ENCODE measurements at places on chromosomes 16 and 17.

GRCh38 chr17:43200127-43200526, 11.5 kb upstream of the TMEM106A start:
- DNase-seq, result peak; percentile 43

DNA sequence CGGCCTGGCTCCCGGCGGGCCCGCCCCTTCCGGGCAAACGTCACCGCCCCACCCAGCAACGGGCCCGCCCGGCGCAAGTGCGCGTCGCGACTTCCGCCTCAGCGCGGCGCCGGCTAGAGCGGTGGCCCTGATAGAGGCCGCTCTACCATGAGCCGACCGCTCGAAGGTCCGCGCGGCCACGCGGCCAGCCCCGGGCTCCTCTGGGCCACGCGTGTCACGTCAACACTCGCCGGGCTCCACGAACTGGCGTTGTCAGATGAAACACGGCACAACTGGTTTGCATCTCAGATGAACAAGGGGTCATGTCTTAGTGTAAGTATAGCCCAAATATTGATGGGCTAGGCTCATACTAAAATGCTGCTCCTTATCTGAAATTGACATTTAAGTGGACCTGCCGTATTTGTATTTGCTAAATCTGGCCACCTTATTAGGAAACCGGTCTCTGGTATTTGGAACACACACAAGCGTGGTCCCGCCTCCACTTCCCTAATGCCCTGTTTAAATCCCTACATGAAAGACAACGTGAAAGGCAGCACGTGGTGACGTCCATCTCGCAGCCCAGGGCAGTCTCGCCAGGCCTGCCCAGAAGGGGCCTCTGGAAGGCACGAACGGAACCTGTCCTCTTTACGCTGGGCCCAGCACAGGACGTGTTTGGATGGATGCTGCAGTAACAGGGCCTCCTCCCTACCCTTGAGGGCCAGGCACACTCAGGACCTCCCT, at the start of gene ZNF598:
Gene ZNF598 (minus strand): TSS at position 31 of the 720 bp plus-strand sequence.
- peak; percentile 93 for DNase-seq

- DNase-seq, result no peak
Measured at GRCh38 chr17:81955756-81956544, 5.0 kb downstream of the NOTUM start.

DNA sequence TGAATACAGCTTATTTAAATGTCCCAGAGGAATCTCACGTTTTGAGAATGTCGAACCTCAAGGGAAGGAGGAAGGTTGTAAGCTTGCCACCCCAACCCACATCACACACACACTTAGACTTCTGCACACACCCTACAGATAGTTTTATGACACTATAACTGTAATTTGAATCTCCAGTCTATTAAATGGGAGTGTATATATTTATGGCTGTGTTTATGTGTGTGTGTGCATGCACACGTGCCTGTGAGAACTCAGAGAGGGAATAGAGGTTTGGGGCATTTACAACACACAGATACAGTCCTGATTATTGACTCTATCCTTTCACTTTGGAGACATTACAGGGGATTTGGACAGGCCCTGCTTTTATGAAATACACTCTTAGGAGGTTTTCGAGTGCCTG, 171.5 kb upstream of the MAF start:
- DNase-seq, result no peak

DNA sequence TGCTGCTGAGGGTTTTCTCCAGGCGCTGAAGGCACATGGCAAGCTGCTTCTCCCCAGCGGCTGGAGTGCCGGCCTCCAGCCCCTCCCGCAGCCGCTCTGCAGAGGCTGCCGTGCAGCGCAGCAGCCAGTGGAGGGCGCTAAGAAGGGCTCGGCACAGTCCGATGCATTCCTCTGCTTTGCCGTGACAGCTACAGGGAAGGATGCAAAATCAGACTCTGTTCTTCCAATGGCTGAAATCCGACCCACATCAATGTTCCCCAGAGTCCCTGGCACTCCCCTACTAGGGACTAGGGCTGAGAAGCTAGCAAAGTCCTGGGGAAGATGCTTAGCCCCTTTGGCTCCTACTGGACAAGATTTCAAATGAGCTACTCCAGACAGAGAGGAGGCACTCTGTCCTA, 19.0 kb downstream of the MED24 start:
- DNase-seq, result peak; percentile 77

DNA sequence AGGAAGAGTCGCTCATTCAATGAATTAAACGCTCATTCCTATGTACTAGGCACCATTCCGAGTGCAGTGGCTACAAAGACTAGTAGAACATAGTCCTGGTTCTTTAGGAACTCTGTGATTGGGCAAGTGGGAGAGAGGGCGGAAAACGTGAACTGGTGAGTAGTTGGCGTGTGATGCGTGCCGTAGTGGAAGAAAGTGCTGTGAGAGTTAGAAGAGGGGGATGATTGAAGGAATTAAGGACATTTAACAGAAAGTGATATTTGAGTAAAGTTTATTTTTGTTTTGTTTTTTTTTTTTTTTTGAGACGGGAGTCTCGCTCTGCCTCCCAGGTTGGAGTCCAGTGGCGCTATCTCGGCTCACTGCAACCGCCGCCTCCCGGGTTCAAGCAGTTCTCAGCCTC, 7.9 kb upstream of the SLFN14 start:
- peak; percentile 48 for DNase-seq

- peak; percentile 96 for DNase-seq
Measured at GRCh38 chr16:51538707-51539498, 387.8 kb upstream of the SALL1 start.

DNA sequence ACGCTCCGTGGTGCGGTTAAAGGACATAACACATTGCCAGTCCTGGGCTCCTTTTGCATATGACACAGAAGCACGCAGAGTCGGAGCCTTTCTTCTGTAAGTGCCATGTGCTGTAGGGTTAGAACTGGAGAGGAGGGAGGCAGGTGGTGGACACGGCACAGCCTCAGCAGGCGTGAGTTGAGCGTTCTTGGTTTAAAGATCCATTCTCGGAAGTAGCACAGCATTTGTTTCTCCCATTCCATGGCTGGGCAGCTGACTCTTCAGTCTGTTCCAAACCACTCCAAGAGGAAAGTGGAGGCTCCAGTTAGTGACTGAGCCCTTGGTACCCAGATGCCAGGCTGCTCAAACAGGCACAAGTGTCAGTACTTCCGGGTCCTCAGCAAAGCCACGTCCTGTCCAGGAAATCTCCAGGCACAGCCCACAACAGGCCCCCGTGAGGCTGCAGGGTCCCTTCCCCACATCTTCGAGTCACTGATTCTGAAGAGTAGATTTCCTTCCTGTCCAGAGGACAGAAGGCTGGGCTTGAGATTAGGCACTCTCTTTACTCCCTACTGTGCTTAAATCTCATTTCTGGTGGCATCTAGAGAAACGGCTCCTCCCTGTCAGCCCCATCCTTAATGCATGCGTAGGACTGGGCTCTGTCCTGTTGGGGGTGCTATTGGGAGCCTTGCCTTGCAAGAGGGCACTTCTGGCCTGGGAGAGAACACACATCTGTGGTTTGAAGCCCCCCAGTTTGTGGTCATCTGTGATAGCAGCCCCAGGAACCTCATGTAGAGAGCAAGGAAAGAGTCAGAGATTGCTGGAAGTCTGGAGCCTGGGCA, 39.6 kb upstream of the NAT9 start:
- DNase-seq, result peak; percentile 78

- DNase-seq, result peak; percentile 75
Measured at GRCh38 chr17:81241648-81242420, 2.7 kb downstream of the NDUFAF8 start.

DNA sequence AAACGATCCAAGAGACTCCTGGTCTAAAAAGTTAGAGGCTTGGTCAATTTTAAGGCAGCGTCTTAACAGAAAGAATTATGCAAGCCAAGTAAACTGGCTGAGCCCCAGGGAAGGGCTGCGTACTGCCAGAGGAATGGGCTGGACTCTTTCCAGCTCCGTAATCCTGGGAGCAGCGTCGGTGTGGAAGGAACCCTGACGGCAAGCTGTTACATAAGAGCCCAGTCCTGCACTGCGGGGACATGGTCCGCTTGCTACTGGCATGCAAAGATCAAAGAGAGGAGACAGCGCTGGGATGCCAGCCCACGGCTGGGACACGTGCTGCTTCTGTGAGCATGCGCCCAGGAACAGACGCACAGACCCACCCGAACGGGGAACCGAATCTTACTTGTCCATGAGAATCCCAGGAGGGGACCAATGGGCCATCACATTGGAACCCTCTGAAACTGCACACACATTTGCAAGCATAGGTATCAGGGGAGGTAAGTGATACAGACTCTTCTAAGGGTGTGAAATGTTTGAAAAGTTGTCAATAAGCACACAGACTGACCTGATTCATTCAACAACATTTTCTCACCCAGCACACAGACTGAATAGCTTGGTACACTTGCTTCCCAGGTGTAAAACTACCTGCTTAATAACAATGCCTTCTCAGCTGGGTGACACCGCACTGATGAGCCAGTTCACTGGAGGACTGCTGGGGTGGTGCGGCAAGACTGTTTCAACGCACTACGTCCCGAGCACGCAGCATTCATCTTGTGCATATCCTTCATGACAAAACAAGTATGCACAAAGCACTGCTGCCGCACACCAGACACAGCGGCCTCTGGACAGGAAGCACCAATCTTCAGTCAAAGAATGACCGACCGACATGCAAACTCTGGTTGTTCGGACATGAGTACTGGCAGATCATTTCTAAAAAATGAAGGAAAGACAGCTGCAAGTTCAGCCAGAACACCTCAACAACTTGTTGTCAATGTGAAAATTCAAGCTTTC, 94.9 kb downstream of the ANKRD11 start:
- DNase-seq, result no peak

DNA sequence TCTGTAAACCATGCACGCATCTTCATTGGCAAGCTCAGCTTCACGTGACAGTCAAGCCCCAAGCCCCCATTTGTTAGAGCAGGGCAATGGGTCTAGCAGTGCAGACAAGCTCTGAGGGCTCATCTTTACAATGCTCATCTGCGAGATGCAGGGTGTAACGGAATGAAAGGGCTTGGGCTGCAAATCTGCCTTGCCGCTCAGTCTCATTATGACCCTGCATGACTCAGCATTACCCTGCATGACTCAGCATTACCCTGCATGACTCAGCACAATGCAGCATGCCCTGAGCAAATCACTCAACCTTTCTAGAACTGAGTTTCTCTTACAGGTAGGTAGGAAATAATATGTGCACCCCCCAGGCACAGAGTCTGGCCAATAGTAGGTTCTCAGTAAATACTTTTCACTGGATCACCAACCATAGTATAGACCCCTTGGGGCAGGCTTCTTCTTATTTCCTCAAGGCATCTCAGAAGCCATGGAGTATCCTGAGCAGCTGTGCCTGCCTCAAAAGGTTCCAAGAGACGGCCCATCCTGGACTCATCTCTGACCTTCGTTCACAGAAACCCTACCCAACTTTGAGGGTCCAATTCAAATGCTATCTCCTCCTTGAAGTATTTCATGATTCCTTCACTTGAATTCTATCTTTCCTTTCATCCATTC, 391.3 kb upstream of the CDH5 start:
- DNase-seq, result peak; percentile 70

DNA sequence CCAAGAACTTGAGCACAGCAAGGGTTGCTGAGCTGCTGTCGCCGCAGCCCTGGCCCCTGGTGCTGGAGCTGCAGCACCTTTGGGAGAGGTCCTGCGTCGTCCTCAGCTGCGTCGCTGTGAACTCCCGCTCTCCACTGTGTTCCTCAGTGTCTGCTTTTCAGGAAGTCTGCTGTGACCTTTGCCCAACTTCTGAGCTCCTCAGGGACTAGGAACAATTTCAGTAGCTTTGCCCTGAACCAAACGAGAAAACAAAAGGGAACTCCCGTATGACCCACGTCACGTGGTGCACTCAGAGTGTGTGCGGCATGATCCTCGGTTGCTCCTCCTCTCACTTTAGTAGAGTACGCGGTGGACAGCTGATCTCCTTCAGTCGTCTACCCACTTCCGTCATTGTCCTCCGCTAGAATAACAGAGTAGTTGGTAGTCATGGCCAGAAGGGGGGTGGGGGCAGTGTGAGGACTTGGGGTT, 44.2 kb downstream of the WDR45B start:
- no peak for DNase-seq

DNA sequence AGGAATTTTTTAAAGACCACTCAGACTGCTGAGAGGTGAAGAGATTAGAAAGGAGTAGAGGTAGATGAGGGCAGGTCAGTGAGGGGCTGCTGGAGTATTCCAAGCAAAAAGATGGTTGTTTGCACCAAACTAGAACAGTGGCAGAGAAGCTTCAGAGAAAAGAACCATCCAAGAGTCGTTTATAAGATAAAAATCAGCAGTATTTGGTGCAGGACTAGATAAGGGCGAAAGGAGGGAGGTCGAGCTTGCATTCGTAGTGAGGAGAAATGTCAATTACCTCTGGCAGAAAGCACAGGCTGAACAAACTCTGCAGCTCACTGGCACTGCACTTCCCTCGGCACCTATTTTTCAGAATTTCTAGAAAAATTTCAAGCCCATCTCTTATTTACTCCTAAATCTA, 9.6 kb downstream of the TEX2 start:
- no peak for DNase-seq

DNA sequence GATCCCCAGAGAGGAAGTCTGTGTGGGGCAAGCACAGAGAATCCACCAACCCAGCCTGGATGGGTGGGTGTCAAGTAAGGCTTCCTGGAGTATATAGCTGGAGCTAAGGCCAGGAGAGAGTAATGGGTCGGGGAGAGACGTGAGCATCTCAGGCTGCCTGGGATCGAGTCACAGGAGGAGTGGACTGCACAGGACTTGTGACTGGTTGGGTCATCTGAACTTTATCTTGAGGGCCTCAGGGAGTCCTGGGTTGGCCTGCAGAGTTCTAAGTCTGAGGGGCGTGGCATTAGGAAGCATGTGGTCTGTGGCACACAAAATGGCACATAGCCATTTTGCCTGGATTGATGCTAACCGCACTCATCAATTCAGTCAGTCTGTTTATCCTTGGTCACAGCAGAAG, 1.5 kb downstream of the PLA2G15 start:
- no peak for DNase-seq

DNA sequence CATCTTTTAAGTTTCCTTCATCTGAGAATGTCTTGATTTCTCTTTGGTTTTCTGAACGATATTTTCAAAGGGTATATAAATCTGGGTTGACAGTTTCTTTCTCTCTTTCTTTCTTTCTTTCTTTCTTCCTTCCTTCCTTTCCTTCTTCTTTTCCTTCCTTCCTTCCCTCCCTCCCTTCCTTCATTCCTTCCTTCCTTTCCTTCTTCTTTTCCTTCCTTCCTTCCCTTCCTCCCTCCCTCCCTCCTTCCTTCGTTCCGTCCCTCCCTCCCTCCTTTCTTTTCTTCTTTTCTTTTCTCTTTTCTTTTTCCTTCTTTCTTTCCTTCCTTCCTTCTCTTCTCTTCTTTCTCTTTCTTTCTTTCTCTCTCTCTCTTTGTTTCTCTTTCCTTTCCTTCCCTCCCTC, 7.6 kb upstream of the KRT39 start:
- no peak for DNase-seq

- DNase-seq, result no peak
Measured at GRCh38 chr17:36661047-36661666, 59.8 kb downstream of the MRM1 start.

DNA sequence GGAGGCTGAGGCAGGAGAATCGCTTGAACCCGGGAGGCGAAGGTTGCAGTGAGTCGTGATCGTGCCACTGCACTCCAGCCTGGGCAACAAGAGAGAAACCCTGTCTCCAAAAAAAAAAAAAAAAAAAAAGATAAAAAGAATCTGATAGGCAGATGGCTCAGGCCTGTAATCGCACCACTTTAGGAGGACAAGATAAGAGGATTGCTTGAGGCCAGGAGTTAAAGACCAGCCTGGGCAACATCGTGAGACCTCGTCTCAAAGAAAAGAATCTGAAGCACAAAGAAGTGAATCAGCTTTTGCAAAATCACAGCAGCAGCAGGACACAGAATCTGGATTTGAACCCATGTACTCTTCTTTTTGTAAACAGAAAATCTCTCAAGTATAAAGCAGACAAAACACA, 7.6 kb downstream of the NOB1 start:
- DNase-seq, result peak; percentile 51

- DNase-seq, result no peak
Measured at GRCh38 chr16:87437327-87437726, 45.2 kb downstream of the MAP1LC3B start.

Data from mesendoderm (in vitro differentiated cells).